ENCODE measurements at places on chromosomes 6 and 20.

DNA sequence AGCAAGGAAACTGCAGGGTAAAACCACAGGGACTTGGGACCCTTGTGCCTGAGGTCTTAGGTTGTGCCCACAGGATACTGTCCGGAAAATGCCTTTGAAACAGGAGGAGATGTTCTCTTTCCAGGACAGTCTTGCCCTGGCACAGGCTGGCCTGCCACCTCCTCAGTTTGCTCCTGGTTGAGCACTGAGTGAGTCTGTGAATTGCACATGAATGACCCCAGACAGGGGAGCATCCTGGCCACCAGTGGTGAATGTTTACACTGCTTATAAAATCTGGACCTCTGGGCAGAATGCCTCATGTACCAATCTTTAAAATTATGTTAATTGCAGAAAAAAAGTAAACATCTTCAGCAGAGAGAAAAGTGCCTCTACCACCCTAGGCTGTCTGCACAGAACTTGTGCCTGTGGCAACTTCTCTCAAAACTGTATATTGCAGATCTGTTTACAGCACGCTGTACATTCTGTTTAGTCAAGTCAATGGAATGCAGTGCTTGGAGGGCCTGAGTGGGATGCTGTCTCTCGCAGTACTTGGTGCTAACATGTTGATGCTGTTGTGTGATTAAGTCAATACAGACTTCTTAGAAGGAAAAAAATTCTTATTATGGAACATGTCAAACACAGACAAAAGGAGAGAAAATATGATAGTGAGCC lies 242.1 kb downstream of the SOD2 start:
- no peak for DNase-seq

GRCh38 chr20:36145877-36146707 lies 8.4 kb upstream of the EPB41L1 start:
- DNase-seq: no peak

DNA sequence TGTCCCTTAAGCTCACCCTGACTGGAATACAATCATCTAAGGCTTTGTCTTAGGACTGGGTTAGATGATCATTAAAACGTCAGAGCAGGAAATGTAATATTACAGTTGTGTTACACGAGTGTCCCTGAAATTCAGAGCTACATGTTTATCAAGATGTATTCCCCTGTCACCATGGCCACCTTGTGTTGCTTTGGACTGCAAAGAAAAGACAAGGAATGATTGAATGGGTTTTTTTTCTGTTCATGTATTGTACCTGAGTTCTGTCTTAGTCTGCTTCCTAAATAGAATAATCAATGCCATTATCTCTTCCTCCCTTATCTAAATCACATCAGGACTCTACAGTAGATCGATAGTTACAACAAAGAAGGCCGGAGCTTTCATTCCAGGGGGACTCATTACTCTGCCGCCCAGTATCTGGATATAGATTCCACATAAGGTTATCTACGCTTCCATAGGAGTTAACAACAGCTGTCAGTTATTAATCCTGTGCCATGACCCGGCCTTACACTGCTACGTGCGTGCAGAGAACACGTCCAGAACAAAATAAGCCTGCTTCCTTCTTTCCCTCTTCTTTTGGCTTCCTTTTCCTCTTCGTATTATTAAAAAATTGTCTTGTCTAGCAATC lies 274.1 kb upstream of the SASH1 start:
- DNase-seq: no peak

DNA sequence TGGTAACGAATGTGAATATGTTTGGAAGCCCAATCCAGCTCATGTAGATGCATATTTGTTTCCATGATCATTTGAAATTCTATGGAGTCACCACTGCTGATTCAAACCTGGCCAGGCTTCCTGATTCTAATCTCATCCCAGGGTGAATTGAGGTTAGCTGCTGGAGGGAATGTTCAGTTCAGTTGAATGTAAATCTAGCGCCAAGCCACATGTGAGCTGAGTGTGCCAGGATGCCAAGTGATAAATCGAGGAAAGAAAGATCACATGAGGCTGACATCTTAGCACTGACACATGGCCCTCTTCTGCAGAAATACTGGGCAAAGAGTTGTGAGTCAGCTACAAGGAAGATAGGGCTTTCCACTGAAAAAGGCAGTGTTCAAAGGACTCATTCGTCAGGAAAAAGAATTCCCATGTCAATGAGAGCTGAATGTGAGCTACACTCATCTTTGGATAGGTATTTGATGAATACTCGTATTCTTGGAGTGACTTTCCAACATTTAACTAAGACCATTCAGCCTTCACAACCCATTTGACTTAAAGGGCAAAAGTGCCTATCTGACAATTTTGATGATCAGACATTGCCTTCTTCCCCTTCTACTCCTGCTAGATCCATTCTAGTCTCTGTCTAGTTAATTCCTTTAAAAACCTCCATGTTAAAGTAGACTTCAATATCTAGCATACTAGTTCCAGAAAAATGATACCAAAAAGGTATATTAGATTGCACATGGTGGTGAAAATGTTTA lies 172.1 kb downstream of the MTFR2 start:
- DNase-seq: no peak

- no peak for DNase-seq
Measured at GRCh38 chr6:42405021-42405420, 46.7 kb downstream of the TRERF1 start.

- DNase-seq: no peak
Measured at GRCh38 chr6:113903666-113904330, 46.7 kb downstream of the MARCKS start.

DNA sequence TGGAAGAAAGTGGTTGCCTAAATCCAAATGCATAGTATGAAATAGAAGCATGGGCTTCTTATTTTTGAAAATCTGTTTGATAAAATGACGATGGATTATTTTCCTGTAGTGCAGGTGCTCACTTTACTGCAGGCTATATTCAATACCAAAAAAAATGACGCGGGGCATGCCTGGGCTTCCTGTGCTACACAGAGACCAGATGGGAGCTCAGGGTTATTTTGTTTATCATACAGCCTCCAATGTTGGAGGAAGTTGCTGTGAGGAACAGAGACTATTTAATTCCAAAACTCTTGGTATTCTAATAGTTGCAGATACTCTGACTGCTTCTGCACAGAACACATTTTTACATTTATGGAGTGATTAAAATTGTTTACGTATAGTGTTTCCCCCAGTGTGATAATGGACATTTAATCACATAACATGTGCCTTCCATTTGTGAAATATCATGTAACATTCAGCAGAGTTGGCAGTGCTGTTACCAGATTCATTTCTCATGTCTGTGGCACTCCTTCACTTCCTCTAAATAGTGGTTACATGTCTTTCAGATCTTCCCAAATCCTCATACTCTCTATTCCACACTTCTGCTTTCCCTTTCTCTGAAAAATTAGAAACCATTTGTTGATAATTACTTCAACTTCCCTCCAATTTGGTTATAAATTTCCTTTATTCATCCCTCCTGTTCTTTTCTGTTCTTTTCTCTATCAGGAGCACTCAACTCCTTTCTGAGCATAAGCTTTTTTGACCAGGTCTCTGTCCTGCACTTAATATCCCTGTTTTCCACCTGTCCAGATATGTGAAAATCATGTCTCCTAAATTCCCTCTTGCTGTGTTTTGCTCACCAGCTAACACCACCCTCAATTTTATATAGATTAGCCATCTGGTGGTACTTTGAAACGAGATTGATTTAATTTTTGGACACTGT lies 121.6 kb downstream of the ADGRB3 start:
- DNase-seq: no peak

- DNase-seq: no peak
Measured at GRCh38 chr6:82208913-82209312, 38.6 kb downstream of the IBTK start.

DNA sequence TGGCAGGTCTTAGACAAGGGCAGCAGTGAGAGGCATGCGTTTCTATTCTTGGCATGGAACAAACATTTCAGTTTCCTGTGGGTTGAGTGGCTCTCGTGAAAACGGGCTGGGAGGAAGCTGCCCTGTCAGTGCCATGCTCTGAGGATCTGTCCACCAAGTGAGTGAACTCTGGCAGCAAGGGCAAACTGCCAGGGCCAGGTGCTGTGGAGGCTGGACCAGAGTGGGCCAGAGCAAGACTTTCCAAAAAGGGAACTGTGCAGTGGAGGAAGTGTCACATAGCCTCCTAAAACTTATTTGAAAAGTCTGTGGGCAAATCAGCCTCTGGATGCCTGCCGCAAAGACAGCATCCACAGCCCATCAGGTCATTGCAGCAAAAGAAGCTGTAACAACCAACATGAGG lies 44.2 kb upstream of the TAB2 start:
- no peak for DNase-seq

GRCh38 chr6:2008383-2008976 lies 236.9 kb downstream of the GMDS start:
- DNase-seq: no peak

- DNase-seq: no peak
Measured at GRCh38 chr6:7773322-7773721, 47.4 kb downstream of the BMP6 start.

GRCh38 chr20:44629542-44629941 lies 22.0 kb downstream of the ADA start:
- no peak for DNase-seq

DNA sequence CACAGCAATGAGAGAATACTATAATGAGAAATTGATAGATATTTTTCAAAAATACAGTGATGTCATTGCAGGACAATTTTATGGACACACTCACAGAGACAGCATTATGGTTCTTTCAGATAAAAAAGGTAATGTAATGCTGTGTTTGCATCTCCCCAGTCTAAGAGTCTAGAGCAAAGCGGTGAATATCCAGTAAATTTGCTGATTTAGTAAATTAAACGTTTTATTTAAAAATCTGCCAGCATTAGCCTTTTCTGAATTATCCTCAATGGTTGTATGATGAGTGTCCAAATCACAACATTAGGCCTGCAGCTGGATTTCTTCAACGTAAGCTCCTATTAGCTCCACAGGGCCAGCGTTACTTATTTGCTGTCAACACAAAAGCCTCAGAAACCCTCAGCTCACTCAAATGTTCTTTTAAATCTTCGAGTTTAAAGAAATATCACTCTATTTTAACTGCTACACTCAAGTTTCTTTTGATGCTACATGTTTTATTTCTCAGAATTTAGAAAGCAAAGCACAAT lies 16.0 kb downstream of the SMPDL3A start:
- DNase-seq: no peak

- DNase-seq: no peak
Measured at GRCh38 chr6:112416866-112417265, 69.7 kb downstream of the RFPL4B start.

DNA sequence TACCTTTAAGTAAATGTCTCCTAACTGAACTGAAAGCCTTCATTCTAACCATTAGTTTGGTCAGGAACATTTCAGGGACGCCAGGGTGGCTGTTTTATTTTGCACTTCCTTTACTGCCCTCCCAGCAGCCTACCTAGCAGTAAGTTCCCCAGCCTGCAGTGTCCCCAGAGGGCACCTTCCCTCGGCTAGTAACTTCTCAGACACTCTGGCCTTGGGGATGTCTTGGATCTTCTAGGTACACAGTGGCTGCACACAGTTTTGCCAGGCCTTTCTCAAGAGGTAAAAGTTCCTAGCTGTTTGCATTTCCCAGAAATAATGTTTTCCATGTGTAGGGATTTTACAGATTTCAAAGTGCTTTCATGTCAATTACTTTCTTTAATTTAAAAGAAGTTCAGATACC lies 378 bp upstream of the LAMA2 start:
- DNase-seq: no peak

DNA sequence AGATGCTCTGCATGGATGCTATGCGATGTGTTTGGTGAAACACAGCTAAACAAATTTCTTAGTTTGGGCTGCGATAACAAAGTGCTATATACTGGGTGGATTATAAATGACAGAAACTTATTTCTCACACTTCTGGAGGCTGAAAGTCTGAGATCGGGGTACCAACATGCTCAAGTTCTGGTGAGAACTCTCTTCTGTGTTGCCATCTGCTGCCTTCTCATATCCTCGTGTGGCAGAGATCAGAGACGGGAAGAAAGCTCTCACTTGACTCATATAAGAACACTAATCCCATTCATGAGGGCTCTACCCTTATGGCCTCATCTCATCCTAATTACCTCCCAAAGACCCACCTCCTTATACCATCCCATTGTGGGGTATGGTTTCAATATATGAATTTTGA lies 162.0 kb upstream of the DTNBP1 start:
- DNase-seq: no peak

GRCh38 chr20:35709259-35709658 lies 10.1 kb downstream of the ROMO1 start:
- no peak for DNase-seq

GRCh38 chr6:159068904-159069578 lies 24.2 kb upstream of the TAGAP start:
- DNase-seq: no peak

DNA sequence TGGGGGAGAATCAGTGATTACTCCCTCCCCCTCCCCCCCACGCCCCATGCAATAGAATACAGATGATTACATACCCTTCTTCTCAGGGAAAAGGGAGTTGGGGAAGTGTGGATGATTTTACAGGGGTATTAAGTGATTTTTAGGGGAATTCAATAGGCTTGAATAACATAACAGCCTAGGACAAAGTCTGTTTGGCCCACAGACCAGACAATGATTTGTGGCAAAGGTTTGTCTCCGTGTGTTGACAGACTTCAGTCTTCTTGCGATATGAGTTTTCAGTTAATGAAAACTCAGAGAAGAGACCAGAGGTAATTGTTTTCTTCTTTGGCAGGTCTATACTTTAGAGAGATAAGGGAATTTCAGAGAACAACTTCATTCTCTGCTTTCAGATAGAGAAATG lies 95.3 kb downstream of the OR2B2 start:
- no peak for DNase-seq

- no peak for DNase-seq
Measured at GRCh38 chr6:147220345-147220744, 16.1 kb downstream of the STXBP5 start.

GRCh38 chr6:98941319-98941718 lies 6.4 kb downstream of the FBXL4 start:
- no peak for DNase-seq

GRCh38 chr6:89596056-89596455 lies 42.5 kb downstream of the LYRM2 start:
- no peak for DNase-seq

DNA sequence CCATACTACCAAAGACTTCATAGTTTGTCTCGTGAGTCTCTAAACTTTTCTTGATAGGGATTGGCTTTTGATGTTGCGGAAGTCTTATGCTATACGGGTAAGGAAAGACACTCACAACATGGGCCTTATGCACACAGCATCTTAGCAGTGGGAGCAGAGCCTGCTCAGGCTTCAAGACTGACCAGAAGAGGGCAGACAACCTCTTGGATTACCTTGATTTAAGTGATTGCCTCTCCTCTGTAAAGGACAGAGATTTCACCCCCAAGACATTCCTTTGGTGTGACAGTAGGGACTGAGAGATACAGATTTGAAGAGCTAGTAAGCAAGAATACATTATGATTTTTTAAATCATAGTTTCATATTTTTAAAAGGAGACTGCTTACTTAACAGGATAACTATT lies 71.0 kb upstream of the SAMD3 start:
- peak; percentile 62 for DNase-seq

GRCh38 chr6:14591998-14592397 lies 474.4 kb downstream of the CD83 start:
- DNase-seq: no peak
